Regular cardiac myocyte (primary cell): ENCODE measurements at places on chromosomes 5 and 9. TPM values are rescaled to one million over a fixed set of nuclear protein-coding genes. Genes with fewer than 3 reads are reported as not detected.

The IL7R gene
- total RNA-seq: 2.3 and 13.2 TPM in 2 replicates

The LRRC14B gene
- not detected in 2 replicates for total RNA-seq

The TNC gene
- total RNA-seq: 35.2 and 51.6 TPM in 2 replicates

The ANKH gene
- total RNA-seq: 33.0 and 36.1 TPM in 2 replicates
